Suprapubic skin (tissue), 4 donors: ENCODE measurements at places on chromosomes 3 and 15.
A peak's percentile ranks its signal among the peaks of the same experiment; 100 is the strongest.

GRCh38 chr3:128984596-128984995, 9.3 kb downstream of the CFAP92 start:
- no peak for DNase-seq
- no peaks in the 10 kb centered on the region for H3K4me1 ChIP-seq
- H3K36me3 ChIP-seq: no peaks in the 10 kb centered on the region
- no peaks in the 10 kb centered on the region for H3K27me3 ChIP-seq

- no peak for DNase-seq
- H3K4me1 ChIP-seq: peaks cover 15% of the 10 kb centered on the region
- no peaks in the 10 kb centered on the region for H3K27me3 ChIP-seq
- no peaks in the 10 kb centered on the region for H3K36me3 ChIP-seq
Observed at GRCh38 chr3:58298190-58298589, 7.9 kb upstream of the RPP14 start.

GRCh38 chr15:68812597-68813431, 7.9 kb downstream of the ANP32A start:
- H3K27ac ChIP-seq: peak overlapping the region; percentile 75
- no peaks in the 10 kb centered on the region for H3K36me3 ChIP-seq
- no peak overlapping the region for H3K4me3 ChIP-seq
- peaks cover 48% of the 10 kb centered on the region for H3K4me1 ChIP-seq
- no peak for DNase-seq

DNA sequence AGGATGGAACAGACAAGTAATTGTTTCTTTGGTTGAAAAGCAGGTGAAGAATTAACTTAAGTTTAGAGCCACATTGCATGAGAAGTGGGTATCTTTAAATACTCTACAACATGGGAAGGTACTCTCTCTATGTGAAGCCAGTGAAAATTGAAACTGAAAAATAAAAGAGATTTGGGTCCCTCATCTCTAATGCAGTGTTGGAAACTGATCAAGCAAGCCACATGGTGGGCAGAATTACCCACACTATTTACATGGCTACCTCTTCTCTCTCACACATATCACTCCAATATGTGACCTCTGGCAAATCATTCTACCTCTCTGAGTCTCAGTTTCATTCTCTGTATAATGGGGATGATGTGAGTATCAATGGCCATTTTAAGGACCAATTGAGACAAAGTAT, 339.0 kb downstream of the IL5RA start:
- DNase-seq: no peak
- no peaks in the 10 kb centered on the region for H3K4me1 ChIP-seq
- no peak overlapping the region for H3K4me3 ChIP-seq
- H3K27ac ChIP-seq: no peak overlapping the region
- H3K36me3 ChIP-seq: no peaks in the 10 kb centered on the region

DNA sequence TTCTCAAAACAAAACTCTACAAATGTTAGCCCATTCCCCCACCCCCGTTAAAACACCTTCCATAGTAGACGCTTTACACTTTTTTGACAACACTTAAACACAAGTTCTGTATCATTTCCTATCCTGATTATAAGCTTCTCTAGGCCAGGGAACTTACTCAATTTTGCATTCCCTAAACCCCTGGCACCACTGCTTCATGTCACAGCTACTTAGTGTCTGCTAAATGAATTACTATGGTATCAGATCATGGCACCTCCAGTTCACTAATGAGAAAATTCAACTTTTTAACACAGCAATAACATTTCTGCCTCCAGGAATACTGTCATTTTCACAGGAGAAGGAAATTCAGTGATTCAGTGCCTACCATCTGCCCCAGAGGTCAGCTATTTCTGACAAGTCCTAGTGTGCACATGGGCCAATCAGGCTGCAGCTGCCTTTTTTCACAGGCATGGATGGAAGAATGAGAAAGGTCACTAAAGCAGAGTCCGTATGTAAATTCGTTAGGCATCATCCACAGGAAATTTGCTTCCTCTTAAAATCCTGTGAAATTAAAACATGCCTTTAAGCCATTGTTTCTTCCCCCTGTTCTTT, 18.5 kb downstream of the SFMBT1 start:
- H3K36me3 ChIP-seq: no peaks in the 10 kb centered on the region
- no peak overlapping the region for H3K27ac ChIP-seq
- peaks cover 7% of the 10 kb centered on the region for H3K4me1 ChIP-seq
- no peaks in the 10 kb centered on the region for H3K27me3 ChIP-seq
- no peak overlapping the region for H3K4me3 ChIP-seq

- H3K27ac ChIP-seq: no peak overlapping the region
- no peak overlapping the region for H3K4me3 ChIP-seq
- no peaks in the 10 kb centered on the region for H3K27me3 ChIP-seq
- H3K36me3 ChIP-seq: no peaks in the 10 kb centered on the region
- peaks cover 24% of the 10 kb centered on the region for H3K4me1 ChIP-seq
Observed at GRCh38 chr15:93035092-93035915, 53.7 kb downstream of the RGMA start.

GRCh38 chr15:60972301-60972700, 256.8 kb downstream of the RORA start:
- no peak overlapping the region for H3K27ac ChIP-seq
- DNase-seq: no peak
- no peak overlapping the region for H3K4me3 ChIP-seq
- H3K36me3 ChIP-seq: no peaks in the 10 kb centered on the region
- H3K27me3 ChIP-seq: no peaks in the 10 kb centered on the region

DNA sequence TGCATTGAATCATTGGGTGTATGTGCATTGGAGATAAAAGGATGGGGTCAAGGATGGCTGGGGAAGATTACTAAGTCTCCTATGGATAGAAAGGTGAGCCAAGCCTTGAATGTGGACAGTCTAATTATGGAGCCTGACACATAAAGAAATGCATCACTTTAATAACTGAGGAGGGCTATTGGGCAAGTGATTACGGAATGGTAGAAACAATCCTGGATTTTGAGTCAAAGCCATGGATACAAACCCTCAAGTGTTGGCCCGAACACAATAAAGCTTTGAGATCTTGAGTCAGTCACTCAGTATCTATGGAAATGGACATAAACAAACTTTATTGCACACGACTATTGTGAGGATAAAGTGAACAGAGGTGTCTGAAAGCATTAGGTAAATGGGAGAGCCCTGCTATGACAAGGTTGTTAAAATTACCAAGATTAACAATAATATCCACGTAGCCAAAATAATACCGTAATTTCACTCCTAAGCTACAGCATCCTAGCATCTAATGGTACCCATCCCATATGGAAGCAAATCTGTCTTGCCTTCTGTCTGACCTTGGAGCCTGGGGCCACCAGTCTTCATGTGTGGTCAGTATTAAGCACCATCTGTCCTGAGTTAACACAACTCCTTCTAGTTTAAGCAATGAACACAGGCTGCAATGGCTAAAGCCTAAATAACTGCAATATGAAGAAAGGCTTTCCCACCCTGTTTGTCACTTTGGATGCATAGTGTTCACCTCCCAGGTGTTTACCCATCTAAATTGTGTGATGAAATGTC, 136.9 kb upstream of the PRICKLE2 start:
- no peak overlapping the region for H3K27ac ChIP-seq
- no peaks in the 10 kb centered on the region for H3K27me3 ChIP-seq
- no peak overlapping the region for H3K4me3 ChIP-seq
- no peaks in the 10 kb centered on the region for H3K36me3 ChIP-seq

DNA sequence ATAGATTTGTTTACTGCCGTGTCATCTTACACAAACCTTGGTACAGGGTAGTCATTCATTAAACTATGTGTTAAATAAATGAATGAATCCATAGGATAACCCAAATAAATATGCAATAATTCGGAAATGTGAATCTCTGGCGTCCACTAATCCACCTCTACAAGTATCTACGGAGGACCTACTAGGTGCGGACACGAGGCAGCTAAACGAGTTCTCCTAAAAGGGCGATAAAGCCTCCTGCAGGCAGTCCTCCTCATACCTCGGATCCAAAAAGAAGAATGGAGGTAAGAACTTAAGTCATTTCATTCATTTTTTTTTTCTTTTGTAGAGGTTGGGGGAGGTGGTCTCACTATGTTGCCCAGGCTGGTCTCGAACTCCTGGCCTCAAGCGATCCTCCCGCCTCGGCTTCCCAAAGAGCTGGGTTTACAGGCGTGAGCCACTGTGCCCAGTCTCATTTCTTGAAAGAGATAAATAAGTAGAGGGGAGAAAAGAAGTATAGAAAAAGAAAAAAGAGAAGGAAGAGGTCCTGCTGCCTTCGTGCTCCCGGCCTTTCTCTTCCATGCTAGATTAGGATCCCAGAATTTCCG, 706 bp upstream of the RPL35A start:
- H3K27ac ChIP-seq: peak overlapping the region; percentile 85
- H3K4me1 ChIP-seq: peaks cover 41% of the 10 kb centered on the region
- DNase-seq: no peak
- H3K36me3 ChIP-seq: peaks cover 28% of the 10 kb centered on the region
- H3K4me3 ChIP-seq: peak overlapping the region; percentile 65

DNA sequence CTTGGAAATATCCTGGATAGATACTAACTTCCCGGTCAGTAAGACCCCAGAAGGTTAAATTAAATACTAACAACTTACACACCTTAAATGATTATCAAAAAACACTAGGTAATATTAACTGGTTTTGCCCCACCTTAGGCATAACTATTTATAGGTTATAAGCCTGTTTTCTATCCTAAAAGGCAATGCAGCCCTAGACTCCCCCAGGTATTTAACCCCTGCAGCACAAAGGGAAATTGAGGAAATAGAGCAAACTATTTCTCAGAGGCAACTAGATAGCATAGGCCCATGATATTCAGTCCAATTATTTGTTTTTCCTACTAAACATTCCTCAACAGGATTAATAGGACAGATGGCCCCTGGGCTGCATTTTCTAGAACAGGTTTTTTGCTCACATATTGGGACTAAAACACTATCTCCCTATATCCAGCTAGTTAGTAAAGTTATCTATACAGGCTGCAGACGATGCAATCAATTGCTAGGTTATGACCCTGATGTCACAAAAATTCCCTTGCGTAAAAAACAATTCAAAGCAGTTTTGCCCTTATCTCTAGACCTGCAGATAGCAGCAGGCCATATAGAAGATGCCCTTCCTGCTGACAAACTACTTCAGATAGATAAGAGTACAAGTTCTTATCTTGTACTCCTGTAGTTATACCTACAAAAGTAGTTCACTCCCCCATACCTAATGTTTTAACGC, 221.3 kb downstream of the DTWD1 start:
- no peaks in the 10 kb centered on the region for H3K27me3 ChIP-seq
- no peak overlapping the region for H3K4me3 ChIP-seq
- no peak overlapping the region for H3K27ac ChIP-seq
- H3K4me1 ChIP-seq: no peaks in the 10 kb centered on the region

DNA sequence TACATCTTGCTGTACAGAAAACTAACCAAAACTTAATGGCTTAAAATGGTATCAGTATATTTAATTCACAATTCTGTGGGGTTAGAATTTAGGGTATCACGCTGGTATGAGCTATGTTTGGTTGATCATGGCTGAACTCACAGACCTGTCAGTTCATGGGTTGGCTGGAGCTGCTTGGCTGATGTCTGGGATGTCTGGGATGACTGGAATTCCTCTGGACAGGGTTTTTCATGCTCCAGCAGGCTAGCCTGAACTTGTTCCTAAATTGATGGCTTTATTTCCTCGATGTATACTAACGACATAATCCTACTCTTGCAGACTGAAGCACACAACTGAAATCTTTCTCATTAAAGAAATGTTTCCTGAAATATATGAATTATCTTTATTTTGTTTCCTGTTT, 338.9 kb upstream of the GBE1 start:
- no peak overlapping the region for H3K4me3 ChIP-seq
- no peaks in the 10 kb centered on the region for H3K4me1 ChIP-seq
- no peak for DNase-seq
- H3K27ac ChIP-seq: no peak overlapping the region

DNA sequence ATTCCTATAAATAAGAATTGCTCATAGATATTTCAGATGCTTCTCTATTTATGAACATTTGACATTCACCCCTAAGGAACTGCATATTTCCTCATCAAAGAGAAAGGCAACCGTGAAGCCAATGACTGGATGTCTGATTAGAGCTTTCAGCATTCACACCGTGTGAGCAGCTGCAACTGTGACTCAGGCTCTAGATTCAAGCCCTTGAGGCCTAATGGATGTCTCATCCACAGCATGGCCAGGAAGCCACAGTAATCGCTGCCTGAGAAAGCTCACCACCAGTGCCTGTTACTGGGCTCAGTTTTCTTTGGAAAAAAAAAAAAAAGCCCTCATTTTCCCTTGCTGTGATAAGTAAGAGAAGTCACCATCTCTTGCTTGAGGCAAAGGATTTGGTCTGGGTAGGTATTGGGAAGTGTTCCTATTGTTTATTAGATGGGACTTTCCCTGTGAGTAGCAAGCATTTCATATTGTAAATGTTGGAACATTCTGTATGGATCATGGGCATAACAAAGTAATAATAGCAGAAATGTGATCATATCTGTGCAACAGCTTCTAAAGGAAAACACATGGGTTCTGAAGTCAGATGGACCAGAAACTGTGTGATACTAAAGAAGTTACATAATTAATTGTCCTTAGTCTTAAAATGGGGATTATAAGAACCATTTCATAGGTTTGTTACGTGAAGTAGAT, 783.7 kb downstream of the AGBL1 start:
- H3K27ac ChIP-seq: no peak overlapping the region
- no peaks in the 10 kb centered on the region for H3K4me1 ChIP-seq
- no peak overlapping the region for H3K4me3 ChIP-seq
- DNase-seq: no peak
- no peaks in the 10 kb centered on the region for H3K27me3 ChIP-seq

DNA sequence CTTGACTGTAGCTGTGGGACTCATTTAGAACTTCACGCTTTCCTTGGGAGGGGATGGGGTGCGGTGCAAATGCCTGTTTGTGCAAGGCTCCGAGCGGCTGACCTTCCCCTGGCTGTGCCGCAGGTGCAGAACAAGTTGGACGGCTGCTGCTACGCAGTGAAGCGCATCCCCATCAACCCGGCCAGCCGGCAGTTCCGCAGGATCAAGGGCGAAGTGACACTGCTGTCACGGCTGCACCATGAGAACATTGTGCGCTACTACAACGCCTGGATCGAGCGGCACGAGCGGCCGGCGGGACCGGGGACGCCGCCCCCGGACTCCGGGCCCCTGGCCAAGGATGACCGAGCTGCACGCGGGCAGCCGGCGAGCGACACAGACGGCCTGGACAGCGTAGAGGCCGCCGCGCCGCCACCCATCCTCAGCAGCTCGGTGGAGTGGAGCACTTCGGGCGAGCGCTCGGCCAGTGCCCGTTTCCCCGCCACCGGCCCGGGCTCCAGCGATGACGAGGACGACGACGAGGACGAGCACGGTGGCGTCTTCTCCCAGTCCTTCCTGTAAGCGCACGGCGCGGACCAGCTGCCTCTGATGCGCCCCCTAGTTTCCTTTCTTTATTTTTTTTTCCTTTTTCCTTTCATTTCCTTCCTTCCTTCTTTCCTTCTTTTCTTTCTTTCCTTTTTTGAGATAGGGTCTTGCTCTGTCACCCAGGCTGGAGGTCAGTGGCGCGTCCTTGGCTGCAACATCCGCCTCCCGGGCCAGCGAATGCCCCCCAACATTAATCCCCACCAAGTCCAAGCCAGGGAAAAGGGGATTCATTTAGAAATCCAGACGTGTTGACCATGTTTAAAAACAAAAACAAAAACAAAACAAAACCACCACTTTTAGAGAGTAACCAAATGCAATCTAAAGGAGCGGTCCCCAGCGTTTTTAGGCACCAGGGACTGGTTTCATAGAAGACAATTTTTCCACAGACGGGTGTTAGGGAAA, 42.7 kb downstream of the EIF2AK4 start:
- H3K27ac ChIP-seq: peak overlapping the region; percentile 68
- peaks cover 12% of the 10 kb centered on the region for H3K36me3 ChIP-seq
- H3K4me3 ChIP-seq: peak overlapping the region; percentile 63
- no peak for DNase-seq
- H3K27me3 ChIP-seq: no peaks in the 10 kb centered on the region
- peaks cover 6% of the 10 kb centered on the region for H3K4me1 ChIP-seq

- no peak overlapping the region for H3K4me3 ChIP-seq
- no peaks in the 10 kb centered on the region for H3K4me1 ChIP-seq
- H3K36me3 ChIP-seq: no peaks in the 10 kb centered on the region
- no peaks in the 10 kb centered on the region for H3K27me3 ChIP-seq
- no peak overlapping the region for H3K27ac ChIP-seq
- no peak for DNase-seq
Observed at GRCh38 chr3:144229953-144230352, 258.3 kb downstream of the DIPK2A start.
